ENCODE measurements at places on chromosomes 7 and 10. TPM values are rescaled to one million over a fixed set of nuclear protein-coding genes. Genes with fewer than 3 reads are reported as not detected.
A peak's percentile ranks its signal among the peaks of the same experiment; 100 is the strongest.

The RRP12 gene
- 13.8 TPM for total RNA-seq

The C1QL3 gene
- total RNA-seq: 0.28 TPM

The PLCE1 gene
- total RNA-seq: 0.47 TPM

The PTN gene
- 207 TPM for total RNA-seq

The STN1 gene
- total RNA-seq: 26.4 TPM

The TAS2R40 gene
- not detected for total RNA-seq

The PNLIP gene
- not detected for total RNA-seq

GRCh38 chr10:14952851-14953423 lies 959 bp downstream of the DCLRE1C start:
- peaks cover 9% of the 10 kb centered on the region for H3K4me1 ChIP-seq
- no peaks in the 10 kb centered on the region for H3K27me3 ChIP-seq
- H3K27ac ChIP-seq: no peak overlapping the region

GRCh38 chr10:71459513-71459912 lies 62.8 kb downstream of the CDH23 start:
- H3K36me3 ChIP-seq: no peaks in the 10 kb centered on the region
- H3K27ac ChIP-seq: no peak overlapping the region
- no peaks in the 10 kb centered on the region for H3K27me3 ChIP-seq
- no peak overlapping the region for H3K4me3 ChIP-seq
- no peak for DNase-seq

DNA sequence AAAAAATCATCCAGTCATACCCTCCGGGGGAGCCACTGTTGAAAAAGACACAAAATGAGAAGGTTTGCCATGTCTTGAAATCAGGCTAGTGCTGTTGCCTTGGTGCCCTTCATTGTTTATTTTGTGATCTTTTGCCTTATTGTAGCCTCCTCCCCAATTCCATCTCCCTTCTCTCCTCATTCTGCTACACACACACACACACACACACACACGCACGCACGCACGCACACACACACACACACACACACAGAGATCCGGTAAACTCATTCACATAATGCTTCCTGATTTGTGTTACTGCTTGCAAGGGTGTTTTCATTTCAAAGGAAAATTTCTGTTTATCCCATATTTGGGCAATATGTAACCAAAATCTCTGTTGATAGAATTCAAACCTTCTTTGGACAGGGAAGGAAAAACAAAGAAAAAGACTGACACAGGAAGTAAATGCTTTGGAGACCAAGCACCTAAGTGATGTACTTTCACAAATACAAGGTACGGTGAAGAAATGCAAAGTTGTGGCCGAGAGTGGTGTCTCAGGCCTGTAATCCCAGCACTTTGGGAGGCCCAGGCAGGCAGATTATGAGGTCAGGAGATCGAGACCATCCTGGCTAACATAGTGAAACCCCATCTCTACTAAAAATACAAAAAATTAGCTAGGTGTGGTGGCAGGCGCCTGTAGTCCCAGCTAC lies 141.1 kb upstream of the CDK13 start:
- no peaks in the 10 kb centered on the region for H3K36me3 ChIP-seq
- no peak overlapping the region for H3K27ac ChIP-seq
- no peaks in the 10 kb centered on the region for H3K4me1 ChIP-seq

DNA sequence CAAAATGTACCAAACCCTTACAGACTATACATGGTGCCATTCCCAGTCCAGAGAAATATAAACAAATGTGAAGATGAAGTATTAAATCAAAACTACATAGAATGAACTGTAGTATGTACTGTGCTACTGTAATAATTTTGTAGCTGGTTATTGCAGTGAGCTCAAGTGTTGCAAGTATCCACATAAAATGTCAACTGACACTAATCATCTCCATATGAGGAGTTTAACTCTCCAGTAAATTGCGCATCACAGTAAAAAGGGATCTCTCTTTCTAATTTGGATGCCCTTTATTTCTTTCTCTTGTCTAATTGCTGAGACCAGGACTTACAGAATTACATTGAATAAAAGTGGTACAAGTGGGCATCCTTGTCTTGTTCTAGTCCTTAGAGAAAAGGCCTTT lies 165.5 kb downstream of the CPED1 start:
- DNase-seq: no peak
- no peak overlapping the region for H3K4me3 ChIP-seq
- no peak overlapping the region for H3K27ac ChIP-seq
- no peaks in the 10 kb centered on the region for H3K36me3 ChIP-seq

- no peaks in the 10 kb centered on the region for H3K36me3 ChIP-seq
- no peak overlapping the region for H3K4me3 ChIP-seq
- DNase-seq: peak; percentile 16
- no peaks in the 10 kb centered on the region for H3K4me1 ChIP-seq
- H3K27me3 ChIP-seq: no peaks in the 10 kb centered on the region
These were observed 112.3 kb downstream of the CFTR start for GRCh38 chr7:117592011-117592635.

DNA sequence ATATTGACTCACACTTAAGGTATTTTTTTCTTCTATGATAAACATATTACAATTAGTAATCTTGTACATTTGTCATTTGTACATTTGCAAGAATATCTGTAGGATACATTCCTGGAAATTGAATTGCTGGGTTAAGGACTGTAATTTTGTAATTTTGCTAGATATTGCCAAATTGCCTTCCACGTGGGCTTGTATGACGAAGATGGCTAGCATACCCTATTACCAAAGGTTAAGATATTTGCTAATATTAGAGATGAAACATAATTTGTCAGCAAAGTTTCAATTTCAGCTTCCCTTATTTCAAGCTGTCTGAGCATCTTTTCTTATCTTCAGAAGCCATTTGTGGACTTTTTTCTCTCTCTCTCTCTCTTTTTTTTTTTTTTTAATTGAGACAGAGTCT lies 1.0 kb upstream of the LYZL2 start:
- H3K27me3 ChIP-seq: no peaks in the 10 kb centered on the region
- no peaks in the 10 kb centered on the region for H3K4me1 ChIP-seq
- no peak for DNase-seq
- no peak overlapping the region for H3K27ac ChIP-seq

- H3K36me3 ChIP-seq: no peaks in the 10 kb centered on the region
- H3K27me3 ChIP-seq: no peaks in the 10 kb centered on the region
- no peak for DNase-seq
- H3K4me3 ChIP-seq: no peak overlapping the region
- peaks cover 9% of the 10 kb centered on the region for H3K4me1 ChIP-seq
- no peak overlapping the region for H3K27ac ChIP-seq
These were observed 92.7 kb downstream of the EEPD1 start for GRCh38 chr7:36245684-36246299.

- H3K27ac ChIP-seq: no peak overlapping the region
- H3K27me3 ChIP-seq: no peaks in the 10 kb centered on the region
- no peaks in the 10 kb centered on the region for H3K36me3 ChIP-seq
These were observed 74.3 kb downstream of the PLXNA4 start for GRCh38 chr7:132501956-132502355.

DNA sequence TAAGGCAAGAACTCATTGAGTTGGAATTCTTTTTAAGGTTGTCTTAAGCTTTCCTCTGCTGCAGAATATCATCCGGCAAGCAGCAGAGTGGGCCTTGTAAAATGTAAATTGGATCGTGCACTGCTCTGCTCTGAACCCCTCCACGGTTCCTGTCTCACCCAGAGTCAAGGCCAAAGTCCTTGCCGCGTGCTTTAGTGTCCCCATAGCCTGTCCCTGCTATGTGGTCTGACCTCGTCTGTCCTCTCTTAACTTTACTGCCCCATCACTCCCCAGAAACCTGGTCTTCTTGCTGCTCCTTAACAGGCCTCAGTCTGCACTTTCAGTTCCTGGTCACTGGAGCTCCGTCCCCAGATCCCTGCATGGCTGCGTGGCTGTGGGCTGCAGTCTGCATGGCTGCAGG lies 121.6 kb upstream of the SDK1 start:
- H3K4me3 ChIP-seq: no peak overlapping the region
- DNase-seq: no peak
- no peaks in the 10 kb centered on the region for H3K27me3 ChIP-seq
- H3K27ac ChIP-seq: no peak overlapping the region

DNA sequence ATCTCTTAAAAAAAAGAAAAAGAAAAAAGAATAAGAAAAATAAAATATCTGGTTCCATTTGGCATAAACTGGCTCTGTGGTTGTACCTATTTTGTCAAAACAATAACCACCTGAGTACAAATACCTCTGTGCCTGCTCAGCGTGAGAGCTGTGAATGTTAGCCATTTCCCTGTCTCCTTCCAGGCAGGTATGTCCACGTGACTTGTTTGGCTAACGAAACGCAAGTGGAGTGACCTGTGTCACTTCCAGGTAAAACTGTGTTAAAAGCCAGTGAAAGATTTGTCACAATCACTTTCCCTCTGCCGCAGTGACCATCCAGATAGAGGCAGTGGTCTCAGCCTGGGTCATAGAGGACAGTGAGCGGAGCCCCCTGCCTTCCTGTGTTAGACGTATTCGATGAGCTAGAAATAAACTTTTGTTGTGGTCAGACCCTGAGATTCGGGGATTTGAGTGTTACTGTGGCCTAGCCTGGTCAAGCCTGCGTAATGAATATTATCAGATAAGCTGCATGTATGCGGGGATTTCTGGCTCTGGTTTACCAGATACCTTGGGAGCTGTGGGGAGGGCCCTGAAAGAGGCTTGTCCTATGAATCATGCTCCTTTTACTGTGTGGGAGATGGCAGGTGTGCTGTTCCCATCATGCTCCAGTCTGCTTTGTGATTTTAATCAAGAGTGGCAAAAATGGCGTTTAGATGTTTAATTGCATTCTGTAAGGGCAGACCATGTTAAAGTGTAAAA lies 3.8 kb downstream of the PTER start:
- no peak overlapping the region for H3K4me3 ChIP-seq
- no peak for DNase-seq
- H3K36me3 ChIP-seq: no peaks in the 10 kb centered on the region
- no peaks in the 10 kb centered on the region for H3K4me1 ChIP-seq

- DNase-seq: peak; percentile 14
- H3K36me3 ChIP-seq: no peaks in the 10 kb centered on the region
- no peaks in the 10 kb centered on the region for H3K27me3 ChIP-seq
- H3K4me1 ChIP-seq: peaks cover 7% of the 10 kb centered on the region
- H3K27ac ChIP-seq: peak overlapping the region; percentile 57
- H3K4me3 ChIP-seq: no peak overlapping the region
These were observed 527.6 kb downstream of the SORCS1 start for GRCh38 chr10:106636766-106637491.

DNA sequence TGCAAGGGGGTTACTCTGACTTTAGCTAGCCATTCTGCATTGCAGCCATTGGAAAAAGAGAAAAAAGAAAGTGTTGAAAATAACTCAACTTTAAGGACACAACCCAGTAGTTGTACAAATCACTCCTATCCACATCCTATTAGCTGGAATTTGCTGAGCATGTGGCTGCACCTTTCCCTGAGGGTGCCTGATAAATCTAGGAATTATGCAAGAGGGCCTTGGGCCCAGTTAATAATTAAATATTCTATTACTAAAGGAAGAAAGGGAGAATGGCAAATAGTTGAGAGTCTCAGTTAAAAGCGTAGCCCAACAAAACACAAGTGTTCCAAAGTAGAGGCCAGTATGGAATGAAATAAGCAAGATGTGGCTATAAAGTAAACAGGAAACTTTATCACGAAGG lies 200.9 kb upstream of the CNTNAP2 start:
- H3K4me1 ChIP-seq: no peaks in the 10 kb centered on the region
- no peak overlapping the region for H3K4me3 ChIP-seq
- H3K36me3 ChIP-seq: no peaks in the 10 kb centered on the region
- H3K27ac ChIP-seq: no peak overlapping the region

GRCh38 chr7:121610243-121610642 lies 214.1 kb upstream of the FAM3C start:
- H3K4me3 ChIP-seq: no peak overlapping the region
- peaks cover 3% of the 10 kb centered on the region for H3K4me1 ChIP-seq
- H3K27me3 ChIP-seq: no peaks in the 10 kb centered on the region
- H3K27ac ChIP-seq: no peak overlapping the region
- no peaks in the 10 kb centered on the region for H3K36me3 ChIP-seq
- DNase-seq: no peak

DNA sequence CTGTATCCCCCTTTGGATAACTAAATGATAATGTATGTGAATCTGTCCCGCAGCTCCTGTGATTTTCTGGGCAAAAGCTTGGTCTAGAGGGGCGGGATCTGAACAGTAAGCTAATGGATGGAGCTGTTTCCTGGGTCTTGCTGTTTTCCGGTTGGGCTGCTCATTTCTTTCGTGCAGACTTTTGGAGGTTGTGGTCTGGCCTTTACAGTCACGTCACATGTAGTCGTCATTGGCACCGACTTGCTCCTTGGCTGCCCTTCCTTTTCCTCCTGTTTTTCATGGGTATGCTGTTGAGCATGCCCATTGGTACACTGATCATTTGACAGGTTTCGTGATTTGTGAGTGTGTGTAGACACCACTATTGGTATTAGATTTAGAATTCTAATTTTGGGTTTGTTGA lies 2.0 kb downstream of the FBH1 start:
- DNase-seq: no peak
- H3K27me3 ChIP-seq: no peaks in the 10 kb centered on the region
- no peak overlapping the region for H3K4me3 ChIP-seq
- H3K27ac ChIP-seq: no peak overlapping the region
- peaks cover 33% of the 10 kb centered on the region for H3K4me1 ChIP-seq
- no peaks in the 10 kb centered on the region for H3K36me3 ChIP-seq

- H3K27me3 ChIP-seq: no peaks in the 10 kb centered on the region
- no peak for DNase-seq
- no peak overlapping the region for H3K27ac ChIP-seq
- H3K4me3 ChIP-seq: no peak overlapping the region
These were observed 27.3 kb upstream of the ADGRA1 start for GRCh38 chr10:133060466-133060865.

- DNase-seq: no peak
- no peaks in the 10 kb centered on the region for H3K36me3 ChIP-seq
- H3K4me3 ChIP-seq: no peak overlapping the region
- peaks cover 57% of the 10 kb centered on the region for H3K27me3 ChIP-seq
- no peak overlapping the region for H3K27ac ChIP-seq
- H3K4me1 ChIP-seq: peaks cover 26% of the 10 kb centered on the region
These were observed 2.0 kb downstream of the RARRES2 start for GRCh38 chr7:150339409-150339809.

DNA sequence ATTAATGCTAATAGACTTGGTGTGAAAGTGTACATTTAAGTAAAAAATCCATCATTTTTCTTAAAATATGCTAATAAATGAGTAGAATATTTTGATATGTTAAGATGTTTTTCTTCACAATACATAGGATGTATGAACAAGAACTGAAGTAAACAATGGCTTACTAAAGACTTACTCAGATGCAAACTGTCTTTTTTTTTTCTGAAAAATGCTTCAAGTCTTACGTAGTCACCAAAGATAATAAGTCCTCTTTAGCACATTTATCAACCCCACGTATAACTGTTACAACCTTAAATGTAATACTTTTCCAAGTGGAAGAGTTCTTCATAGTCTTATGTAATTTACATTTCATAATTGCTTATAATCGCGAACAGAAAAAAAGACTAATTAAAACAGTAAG lies 54.8 kb downstream of the MDFIC start:
- no peaks in the 10 kb centered on the region for H3K4me1 ChIP-seq
- no peak overlapping the region for H3K27ac ChIP-seq
- H3K4me3 ChIP-seq: no peak overlapping the region

DNA sequence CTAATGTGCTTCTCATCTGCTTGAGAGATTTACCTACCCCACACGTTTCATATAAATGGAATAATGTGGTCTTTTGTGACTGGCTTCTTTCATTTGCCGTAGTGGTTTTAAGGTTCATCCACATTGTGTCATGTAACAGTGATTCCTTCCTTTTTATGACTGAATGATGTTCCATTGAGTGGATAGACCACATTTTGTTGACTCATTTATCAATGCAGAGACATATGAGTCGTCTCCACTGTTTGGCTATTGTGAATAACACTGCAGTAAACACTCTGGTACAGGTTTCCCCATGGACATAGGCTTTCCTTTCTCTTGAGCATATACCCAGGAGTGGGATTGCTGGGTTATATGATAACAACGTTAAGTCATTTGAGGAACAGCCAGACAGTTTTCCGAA lies 2.0 kb upstream of the AOC1 start:
- peaks cover 6% of the 10 kb centered on the region for H3K4me1 ChIP-seq
- H3K27me3 ChIP-seq: no peaks in the 10 kb centered on the region
- H3K36me3 ChIP-seq: no peaks in the 10 kb centered on the region

Data from neural progenitor cell (in vitro differentiated cells).